ENCODE measurements at places on chromosomes 4 and X. TPM values are rescaled to one million over a fixed set of nuclear protein-coding genes. Genes with fewer than 3 reads are reported as not detected.

Gene RNF150
- not detected for total RNA-seq

Gene NLGN4X
- not detected for total RNA-seq

Gene ZNF674
- 4.1 TPM for total RNA-seq

Gene AFAP1
- 6.7 TPM for total RNA-seq

Gene DKK2
- not detected for total RNA-seq

Gene HTRA3
- not detected for total RNA-seq

Gene SPATA18
- total RNA-seq: 0.09 TPM

Gene HEPH
- total RNA-seq: 0.18 TPM

Gene IKBKG
- total RNA-seq: 45.1 TPM

Gene ZXDB
- 5.1 TPM for total RNA-seq

Gene PGAM4
- not detected for total RNA-seq

Gene DCLK2
- 0.27 TPM for total RNA-seq

All from T-helper 2 cell treated with Interferon-gamma antibody and Interleukin-4, amounts not matched to agents 100 ng/mL and 5 ng/mL, for 36 hours (primary cell).